ENCODE measurements at places on chromosomes 7 and 10.

- no peak for DNase-seq
Measured at GRCh38 chr10:77478247-77478961, 159.2 kb downstream of the KCNMA1 start.

GRCh38 chr7:112419543-112420130 is 30.6 kb upstream of the IFRD1 start:
- no peak for DNase-seq

DNA sequence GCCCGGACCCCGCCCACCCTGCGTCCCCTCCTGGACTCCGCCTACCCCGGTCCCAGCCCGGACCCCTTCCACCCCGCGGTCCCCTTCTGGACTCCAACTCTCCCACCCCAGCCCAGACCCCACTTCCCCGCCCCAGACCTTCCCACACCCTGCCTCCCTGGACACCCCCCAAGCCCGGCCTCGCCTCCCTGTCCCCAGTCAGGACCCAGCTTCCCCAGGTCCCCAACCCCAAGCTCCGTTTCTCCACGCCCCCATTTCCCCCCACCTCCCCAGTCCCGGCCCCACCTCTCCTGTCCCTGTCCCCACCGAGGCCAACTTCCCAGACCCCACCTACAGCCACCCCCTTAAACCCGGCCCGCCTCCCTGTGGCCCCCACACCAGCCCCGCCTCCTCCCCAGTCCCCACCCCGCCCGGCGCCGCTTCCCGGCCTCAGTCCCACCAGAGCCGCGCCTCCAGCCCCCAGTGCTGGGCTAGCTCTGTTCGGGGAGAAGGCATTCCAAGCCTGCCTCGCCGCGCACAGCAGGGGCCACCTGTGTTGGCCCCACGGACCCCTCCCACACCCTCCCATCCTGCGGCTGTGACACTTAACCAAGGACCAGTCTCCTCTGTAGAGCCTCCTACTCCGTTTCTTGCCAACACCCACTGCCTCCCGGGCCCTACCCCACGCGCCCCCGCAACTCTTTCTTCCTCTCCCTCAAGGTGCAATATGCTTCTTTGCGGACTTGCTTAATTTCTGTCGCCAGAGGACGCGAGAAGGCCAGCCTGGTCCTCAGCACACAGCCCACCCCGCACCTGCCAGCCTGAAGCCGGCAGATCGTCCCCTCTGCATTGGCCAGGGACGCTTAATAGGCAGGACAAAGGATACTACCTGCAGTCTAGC is 736 bp upstream of the ITIH5 start:
- peak; percentile 8 for DNase-seq

DNA sequence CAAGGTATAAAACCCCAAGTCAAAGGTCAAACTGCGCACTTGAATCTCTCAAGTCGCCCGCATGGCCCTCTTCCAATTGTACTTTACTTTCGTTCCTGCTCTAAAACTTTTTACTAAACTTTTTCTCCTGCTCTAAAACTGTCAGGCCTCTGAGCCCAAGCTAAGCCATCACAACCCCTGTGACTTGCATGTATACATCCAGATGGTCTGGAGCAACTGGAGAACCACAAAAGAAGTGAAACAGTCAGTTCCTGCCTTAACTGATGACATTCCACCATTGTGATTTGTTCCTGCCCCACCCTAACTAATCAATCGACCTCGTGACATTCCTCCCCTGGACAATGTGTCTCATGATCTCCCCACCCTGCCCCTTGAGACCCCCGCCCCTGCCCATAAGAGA is 35.6 kb upstream of the PIK3CG start:
- DNase-seq = no peak

- no peak for DNase-seq
Measured at GRCh38 chr10:14671386-14671831, 103.3 kb downstream of the FAM107B start.

GRCh38 chr7:152711444-152711944 is 35.6 kb upstream of the XRCC2 start:
- no peak for DNase-seq

- DNase-seq = no peak
Measured at GRCh38 chr7:105821527-105821926, 54.9 kb downstream of the ATXN7L1 start.

DNA sequence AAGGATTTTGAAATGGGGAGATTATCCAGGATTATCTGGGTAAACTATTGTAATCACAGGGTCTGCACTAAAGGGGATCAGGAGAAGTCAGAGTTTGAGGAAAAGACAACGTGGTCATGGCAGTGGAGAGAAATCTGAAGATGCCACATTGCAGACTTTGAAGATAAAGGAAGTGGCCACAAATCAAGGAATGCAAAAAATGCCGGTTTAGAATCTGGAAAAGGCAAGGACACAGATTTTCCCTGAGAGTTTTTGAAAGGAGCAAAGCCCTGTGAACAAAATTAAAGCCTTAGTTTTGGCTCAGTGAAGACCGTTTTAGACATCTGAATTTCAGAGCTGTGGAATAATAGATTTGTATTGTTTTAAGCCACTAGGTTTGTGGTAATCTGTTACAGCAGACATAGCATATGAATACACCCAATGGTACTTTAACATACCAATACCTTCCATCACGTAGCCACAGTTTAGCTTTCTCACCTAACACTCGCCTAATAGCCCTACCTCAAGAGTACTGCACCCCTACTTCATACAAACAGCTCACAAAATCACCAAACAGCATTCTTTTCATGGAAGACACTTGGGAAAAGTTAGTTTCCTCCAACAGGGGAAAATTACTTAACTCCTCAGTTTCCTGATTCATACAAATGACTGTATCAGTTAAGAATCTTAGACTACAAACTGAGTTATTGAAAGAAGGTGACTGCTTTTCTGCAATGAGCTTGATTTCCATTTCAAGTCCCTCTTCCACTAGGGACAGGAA is 446.5 kb downstream of the INHBA start:
- DNase-seq = no peak

GRCh38 chr7:90172624-90173023 is 18.4 kb downstream of the STEAP1 start:
- no peak for DNase-seq

Data from endothelial cell (in vitro differentiated cells).